DMS153 (cell line): ENCODE measurements at places on chromosomes 5 and 9.

DNA sequence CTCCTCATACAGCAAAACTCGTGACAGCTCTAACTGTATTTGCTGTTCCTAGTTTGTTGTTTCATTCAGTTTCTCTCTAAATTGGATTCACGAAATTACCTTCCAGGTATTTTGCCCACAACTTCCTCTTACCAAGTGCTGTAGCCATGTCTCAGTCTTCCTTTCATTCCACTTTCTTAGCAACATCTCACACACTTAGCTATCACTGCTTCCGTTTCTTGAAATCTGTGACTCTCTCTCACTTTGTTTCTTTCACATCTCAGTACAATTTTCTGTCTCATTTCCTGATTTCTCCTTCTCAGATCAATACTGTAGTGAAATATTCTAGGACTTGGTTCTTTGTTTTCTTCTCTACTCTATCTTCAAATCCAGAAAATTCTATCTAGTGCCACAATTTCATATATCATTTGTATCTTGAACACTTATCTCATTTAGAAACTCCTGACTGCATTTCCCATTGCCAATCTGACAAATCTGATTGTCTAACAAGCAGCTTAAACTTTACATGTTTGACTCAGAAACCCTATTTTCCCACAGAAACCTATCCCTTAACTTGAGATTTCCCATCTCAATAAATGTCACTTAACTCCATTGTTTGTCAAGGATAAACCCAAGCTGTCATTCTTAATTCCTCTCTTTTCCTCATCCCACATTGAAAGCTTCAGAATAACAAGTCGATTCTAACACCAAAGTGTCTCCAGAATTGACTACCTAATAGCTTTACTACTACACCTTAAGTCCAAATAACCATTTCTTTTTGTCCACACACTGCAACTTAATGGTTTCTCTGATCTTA is 303.1 kb downstream of the CDH12 start:
- no peak for DNase-seq

GRCh38 chr5:158786390-158786789 is 313.3 kb downstream of the EBF1 start:
- DNase-seq, result no peak

- DNase-seq, result no peak
Measured at GRCh38 chr9:129291041-129291501, 113.0 kb upstream of the IER5L start.

GRCh38 chr5:1315018-1315708 is 20.3 kb upstream of the TERT start:
- no peak for DNase-seq

DNA sequence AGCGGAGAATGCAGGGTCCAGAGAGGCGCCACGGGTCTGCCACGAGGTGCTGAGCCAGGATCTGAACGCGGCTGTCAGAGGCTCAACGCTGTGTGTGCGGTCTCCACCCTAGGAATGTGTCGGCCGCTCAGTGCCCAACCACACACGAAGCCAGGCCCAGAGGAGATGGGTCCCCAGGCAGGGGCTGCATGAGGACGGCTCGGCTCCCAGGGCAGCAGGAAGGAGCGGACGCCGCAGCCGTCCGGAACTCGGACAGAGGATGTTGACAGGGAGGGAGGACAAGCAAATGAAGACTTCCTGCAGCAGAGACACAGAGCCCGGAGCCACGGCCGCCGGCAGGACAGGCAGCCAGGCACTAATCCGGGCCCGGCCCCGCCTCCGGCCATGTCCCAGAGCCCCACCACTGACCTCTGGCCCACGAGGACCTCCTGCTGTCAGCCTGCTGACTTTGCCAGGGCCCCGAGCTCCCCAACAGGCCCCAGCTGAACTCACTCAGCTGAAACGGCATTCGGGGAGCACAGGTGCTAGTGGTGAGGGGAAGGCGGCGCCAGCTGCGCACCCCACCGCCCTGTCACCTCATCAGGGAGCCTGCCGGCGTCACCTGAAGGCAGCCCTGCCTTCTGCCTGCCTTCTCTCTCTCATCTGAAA is 12.7 kb downstream of the VAV2 start:
- DNase-seq, result no peak

GRCh38 chr9:70616228-70616990 is 202.0 kb upstream of the KLF9 start:
- no peak for DNase-seq

- no peak for DNase-seq
Measured at GRCh38 chr5:148856009-148856367, 29.6 kb downstream of the ADRB2 start.

DNA sequence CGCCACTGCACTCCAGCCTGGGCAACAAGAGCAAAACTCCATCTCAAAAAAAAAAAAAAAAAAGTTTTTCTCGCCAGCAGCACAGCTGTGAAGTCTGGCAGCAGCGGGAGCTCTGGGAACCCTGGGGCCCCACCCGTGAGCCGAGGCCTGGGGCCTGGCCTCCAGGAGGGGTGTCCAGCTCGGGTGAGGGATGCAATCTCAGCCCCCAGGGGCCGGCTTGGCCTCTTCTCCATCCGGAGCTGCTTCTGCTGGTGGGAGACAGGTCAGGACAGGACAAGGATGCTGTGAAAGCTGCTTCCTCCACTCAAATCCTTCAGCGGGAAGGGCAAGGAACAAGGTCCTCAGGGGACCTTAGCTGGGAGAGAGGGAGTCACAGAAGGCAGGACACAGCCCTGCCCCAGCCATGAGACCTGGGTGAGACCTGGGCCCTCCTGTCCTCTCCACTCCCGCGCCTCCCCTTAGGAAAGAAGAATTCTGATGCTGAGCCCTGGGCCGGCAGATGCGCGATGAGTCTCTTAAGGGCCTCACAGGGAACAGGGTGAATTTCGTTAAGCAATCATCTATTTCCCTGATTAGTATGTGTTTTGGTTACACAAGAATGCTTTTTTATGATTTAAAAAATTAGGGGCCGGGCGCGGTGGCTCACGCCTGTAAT is 30.6 kb downstream of the PLPP7 start:
- no peak for DNase-seq

GRCh38 chr5:74394528-74394915 is 246.0 kb downstream of the ENC1 start:
- no peak for DNase-seq

DNA sequence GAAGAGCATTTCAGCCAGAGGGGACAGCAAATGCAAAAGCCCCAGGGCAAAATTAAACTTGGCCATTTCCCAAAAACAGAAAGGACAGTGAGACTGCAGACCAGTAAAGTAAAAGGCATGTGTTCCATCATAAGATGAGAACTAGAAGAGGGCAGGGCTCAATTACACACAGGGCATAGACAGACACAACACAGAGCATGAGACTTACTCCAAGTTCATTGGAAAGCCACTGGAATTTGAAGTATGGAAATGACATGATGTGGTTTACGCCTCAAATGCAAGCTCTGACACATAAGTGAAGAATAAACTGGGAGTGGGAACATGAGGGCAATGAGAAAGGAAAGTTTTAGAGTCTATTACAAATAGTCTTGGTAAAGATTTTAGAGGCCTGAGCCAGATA is 446.6 kb upstream of the GRIA1 start:
- DNase-seq, result no peak

DNA sequence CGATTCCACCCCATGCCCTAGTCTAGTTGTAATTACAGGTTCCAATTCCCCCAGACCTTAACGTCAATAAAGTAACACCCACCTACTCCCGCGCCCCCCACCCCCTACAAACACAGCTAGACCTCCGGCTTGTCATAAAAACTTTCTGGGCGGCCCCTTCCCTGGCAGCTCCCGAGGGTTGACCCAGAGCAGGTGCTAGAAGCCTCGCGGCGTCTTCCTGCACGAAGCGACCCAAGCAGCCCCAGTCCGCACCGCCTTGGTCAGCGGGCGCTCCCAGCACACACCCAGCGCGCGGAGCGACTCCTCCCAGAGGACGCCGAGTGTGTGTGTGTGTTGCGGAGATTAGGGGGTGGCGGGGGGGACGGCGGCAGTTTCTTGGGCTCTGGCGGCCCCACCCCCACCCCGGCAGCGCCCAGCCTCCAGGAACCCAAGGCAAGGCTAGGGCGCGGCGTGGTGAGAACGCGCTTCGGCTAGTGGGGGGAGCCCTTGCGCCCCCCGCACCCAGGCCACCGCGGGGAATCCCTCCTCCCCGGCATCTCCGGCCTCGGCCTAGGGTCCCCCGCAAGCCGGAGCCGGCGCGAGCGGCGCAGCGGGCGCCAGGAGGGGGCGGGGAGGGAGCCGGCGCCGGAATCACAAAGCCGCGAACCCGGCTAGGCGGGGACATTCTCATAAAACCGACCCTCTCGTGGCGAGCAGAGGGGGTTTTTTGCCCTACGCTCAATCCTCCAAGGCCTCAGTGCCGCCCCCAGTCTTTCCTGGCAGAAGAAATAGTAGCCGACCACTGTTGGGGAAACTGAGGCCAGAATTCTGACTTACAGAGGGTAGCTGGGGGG is 2.2 kb downstream of the PCDH1 start:
- no peak for DNase-seq

DNA sequence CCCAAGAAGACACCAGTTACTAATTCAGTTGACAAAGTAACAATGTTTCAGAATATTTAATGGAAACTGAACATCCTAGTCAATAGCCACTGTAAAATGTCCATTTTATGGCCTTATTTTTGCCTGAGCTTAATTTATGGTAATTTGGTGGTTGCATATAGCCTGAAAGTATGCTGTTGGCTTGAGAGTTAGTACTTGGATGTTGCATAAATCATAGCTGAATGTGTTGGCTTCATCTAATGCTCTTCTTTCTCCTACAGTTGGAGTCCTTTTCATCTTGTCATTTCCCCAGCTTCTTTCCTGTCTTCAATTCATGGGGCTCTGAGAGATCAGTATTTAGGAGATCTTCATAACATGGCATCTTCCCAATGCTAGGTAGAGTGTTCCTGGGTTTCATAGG is 164.6 kb downstream of the MAT2B start:
- DNase-seq, result no peak

- no peak for DNase-seq
Measured at GRCh38 chr5:174720612-174721529, 3.5 kb upstream of the MSX2 start.

GRCh38 chr5:170480260-170480659 is 23.6 kb upstream of the KCNIP1 start:
- no peak for DNase-seq

DNA sequence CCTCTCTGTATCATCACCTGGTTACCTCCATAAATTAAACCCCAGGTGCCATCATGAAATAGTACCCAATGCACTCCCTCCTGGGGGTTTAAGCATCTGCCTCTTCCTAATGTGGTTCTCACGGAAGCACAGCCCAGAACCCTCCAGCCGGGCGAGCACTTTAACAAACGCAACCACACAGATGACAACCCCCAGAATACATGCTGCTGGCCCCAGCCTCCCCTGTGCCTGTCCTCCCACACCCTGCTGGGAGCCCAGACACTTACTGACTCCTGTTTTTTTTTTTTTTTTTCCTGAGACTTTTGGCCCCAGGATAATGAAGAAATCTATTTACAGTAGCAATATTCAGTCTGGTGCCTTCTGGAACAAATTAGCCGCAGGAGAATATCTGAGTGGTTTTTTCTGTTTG is 50.0 kb upstream of the COL5A1 start:
- DNase-seq, result no peak

DNA sequence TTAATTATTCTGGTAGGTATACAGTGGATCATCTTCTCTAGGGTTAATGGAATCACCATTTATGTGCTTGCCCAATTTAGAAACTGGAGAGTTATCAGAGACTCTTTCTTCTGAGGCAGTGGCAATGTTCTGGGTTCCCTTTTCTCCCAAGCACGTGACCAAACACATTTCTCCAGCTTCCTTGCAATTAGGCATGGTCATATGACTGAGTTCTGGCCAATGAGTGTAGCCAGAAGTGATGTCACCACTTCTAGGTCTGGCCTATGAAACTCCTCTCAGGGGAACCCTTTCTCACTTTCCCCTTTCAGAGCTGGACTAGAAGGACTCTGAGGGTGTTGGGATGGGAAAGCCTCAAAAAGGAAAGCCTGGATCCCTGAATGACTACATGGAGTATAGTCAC is 172.0 kb downstream of the NSG2 start:
- DNase-seq, result no peak

DNA sequence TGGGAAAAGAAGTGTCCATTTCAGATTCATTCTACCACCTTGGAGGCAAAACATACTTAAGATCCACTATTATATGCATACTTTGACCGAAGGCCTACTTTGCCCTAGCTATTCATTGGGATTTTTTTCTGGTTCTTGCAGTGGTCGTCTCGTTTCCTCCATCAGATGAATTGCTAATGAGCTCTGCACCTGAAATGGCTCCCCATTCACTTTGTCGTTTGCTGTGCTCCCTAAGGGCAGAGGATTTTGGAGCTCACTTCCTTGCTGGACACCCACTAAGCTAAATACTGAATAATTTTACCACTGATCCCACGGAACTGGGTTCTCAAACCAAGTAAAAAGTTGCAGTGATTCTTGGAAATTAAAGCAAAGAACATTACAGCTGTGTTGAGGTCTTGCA is 1.9 kb downstream of the KDM3B start:
- no peak for DNase-seq

- no peak for DNase-seq
Measured at GRCh38 chr5:76473661-76474060, 70.6 kb downstream of the IQGAP2 start.

DNA sequence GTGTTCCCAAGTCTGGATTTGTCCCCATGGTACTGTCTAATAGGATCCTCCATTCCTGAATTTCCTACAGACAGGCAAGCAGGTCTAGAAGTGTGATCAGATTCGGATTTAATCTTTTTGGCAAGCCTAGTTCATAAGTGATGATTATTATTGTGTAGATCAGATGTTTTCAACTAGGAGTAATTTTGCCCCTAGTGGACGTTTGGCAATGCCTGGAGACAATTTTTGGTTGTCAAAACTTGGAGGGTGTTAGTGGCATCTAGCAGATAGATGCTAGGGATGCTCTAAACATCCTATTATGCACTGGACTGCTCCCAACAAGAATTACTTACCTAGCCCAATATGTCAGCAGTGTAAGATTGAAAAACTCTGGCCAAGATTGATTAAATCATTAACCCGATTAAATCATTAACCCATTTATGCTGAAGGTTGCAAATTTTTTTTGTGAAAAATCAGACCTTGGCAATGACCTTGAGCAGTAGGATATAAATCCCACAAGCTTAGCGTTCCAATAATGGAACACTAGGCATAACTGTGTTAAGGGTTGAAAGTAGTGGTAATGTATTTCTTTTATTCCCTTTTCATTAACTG is 28.2 kb downstream of the TCERG1 start:
- no peak for DNase-seq

DNA sequence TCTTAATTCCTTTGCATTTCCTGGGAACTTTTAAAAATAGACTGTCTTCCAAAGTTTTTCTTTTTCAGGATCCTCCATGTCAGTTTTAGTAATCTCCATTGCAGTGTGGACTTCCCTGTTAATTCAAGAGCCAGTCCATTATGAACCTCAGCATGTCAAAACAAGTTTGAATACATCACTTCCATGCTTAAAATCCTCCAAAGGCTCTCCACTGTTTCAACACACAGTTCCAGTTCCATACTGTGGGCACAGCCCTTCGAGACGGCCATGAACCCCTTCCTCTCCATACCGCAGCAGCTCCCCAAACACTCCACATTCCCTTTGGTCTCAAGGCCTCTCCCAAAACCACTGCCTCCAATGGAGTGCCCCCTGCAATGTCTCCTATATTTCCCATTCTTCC is 19.5 kb downstream of the LIFR start:
- no peak for DNase-seq
